ENCODE measurements at places on chromosomes 3 and 15.

DNA sequence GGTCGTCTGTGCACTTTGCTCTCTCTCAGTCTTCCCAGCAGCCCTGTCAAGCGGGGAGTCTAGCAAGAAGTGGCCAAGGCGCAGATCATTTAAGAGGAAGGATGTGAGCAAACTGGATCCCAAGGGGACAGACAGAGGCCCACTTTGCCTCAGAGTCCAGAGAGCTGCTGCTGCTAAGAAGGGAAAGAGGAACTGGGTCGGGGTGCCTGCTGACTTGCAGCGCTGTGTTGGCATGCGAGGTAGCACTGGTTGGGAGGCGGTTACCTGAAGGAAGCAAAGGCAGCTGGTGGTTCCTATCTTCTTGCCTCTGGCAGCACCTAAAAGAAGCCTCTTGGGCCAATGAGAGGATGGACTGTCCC is 28.1 kb downstream of the SMAD3 start:
- no peak for DNase-seq

DNA sequence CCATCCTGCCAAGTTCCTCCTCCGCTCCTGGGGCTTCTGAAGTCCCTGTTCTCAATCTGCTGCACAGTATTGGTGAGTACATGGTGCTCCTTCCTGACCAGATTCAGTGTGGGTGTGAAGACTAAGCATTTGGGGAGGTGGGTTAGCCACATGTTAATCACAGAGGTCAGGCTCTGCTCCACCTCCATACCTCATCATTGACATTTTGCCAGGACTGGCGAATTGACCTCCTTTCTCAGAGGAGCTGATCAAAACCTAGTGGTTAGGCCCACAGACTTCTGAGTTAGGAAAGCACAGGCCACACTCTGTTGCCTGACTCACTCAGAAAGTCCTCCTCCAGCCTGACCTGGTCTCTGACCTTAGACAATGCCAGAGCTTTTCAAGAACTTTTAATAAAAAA is 8.4 kb upstream of the RPS17 start:
- no peak for DNase-seq

DNA sequence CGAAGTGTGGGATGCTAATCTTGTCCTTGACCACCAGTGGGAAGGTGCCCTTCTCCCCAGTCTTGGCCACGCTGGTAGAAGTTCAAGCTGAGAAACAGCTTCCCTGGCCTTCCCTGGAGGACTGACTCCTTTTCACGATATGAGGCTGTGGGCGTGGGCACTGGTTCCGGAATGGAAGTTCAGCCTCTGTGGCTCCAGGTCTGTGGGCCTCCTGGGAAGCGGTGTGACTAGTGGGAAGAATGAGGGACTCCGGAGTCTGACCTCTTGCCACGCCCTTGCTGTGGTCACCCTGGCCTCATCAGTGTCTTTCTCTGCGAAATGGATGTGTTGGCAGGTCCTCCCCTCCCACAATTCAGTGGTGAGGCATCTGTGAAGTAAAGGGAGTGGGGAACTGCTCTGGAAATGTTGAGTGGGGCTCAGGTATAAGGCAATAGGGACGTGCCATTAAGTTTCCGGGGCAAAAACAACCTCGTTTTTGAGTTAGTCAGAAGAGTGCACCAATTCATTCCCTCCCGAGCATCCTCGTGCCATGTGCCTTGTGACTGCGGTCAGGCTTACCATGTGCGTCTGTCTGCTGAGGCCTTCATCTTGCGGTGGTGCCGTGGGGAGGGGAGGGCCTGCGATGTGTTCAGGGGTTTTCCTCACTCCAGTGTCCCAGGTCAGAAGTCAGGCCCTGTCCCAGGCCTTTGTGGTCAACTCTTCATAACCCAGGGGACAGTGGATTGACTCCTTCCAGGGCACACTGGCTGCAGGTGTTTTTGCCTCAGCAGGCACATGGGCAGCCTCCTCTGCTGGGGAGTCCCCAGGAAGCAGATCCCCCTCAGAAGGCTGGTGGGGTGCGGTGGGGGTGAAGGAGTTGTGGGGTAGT is 11.8 kb upstream of the SEC13 start:
- DNase-seq: no peak

DNA sequence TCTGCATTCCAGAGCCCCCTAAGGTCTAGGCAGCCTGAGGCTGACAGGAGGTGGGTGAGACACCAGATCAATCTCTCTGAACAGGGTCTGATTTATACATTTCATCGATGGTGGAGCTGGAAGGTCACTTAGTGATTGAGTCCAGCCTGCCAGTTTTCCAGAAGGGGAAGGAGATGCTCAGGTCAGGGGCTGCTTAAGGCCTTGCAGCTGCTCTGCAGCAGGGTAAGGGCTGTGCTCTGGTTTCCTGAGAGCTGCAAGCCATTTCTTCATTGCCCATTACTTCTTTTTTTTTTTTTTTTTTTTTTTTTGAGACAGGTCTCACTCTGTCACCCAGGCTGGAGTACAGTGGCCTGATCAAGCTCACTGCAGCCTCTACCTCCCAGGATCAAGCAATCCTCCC is 10.7 kb downstream of the TADA3 start:
- DNase-seq: no peak

DNA sequence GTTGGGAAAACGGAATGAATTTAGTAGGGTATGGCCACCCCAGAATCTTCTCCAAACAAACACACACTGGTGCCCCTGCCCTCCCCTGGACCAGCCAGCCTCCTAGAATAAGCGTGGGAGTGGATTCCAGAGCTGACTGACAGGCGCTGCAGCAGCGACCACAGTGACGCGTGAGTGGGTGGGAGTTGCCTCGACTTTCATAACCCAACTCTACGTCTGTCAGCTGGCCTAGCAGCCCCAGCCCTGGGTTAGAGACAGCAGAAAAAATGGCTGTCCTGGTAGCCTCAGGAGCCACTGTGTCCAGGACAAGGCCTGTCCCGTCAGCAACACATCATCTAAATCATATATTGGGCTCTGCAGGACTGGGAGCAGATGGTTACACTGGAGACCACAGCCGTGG is 10.0 kb downstream of the PLA2G4B start:
- DNase-seq: no peak

GRCh38 chr3:190585805-190586630 is 72.1 kb downstream of the IL1RAP start:
- DNase-seq: no peak

DNA sequence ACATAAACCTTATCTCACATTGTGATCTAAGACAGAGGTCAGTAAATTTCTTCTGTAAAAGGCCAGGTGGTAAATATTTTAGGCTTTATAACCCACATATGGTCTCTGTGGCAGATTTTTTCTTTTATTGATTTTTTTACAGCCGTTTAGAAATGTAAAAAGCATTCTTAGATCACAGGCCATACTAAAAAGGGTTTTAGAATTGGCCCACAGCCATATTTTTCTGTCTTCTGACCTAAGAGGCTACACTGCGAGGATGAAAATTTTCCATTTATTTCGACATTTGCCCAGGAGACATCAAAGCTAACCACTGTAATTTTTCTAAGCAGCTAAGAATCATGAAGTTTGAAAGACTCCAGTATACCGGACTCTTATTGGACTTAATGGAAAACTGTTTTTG is 377.2 kb upstream of the SGO1 start:
- no peak for DNase-seq

DNA sequence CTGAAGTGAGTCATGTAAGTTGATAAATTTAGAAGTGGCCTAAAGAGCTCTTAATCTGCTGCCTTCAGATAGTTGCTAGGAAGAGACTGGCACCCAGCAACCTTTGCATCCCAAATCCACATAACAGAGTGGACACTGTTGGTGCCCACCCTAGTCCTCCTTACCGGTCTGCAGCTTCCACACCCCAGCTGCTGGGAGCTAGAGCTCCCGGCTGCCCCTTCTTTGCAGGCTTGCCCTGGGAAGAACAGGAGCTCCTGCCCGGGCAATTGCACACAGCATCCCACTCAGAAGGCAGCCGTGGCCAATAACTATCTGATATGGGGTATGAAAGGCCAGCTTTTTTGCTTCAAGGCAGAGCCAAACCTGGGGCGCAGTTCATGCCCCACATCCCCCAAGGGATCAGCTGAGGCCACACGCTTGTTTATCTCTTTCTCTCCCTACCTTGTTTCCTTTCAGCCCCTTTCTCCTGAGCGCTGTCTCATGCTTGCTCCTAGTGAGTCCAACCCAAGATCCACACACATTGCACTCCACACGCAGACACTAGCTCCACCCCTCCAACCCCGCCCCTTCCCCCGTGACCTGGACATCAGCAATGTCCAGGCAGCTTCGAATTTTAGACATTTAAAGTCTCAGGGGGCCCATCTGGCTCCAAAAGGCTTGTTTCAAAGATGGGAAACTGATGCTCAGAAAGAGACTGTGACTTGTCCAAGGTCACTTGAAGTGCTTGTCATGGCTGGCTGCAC is 9.1 kb downstream of the ATP2B2 start:
- no peak for DNase-seq

- no peak for DNase-seq
Measured at GRCh38 chr3:191873736-191874135, 412.8 kb downstream of the PYDC2 start.

- DNase-seq: no peak
Measured at GRCh38 chr15:51108933-51109550, 14.3 kb upstream of the TNFAIP8L3 start.

GRCh38 chr3:190738636-190739155 is 123.8 kb downstream of the GMNC start:
- DNase-seq: no peak

DNA sequence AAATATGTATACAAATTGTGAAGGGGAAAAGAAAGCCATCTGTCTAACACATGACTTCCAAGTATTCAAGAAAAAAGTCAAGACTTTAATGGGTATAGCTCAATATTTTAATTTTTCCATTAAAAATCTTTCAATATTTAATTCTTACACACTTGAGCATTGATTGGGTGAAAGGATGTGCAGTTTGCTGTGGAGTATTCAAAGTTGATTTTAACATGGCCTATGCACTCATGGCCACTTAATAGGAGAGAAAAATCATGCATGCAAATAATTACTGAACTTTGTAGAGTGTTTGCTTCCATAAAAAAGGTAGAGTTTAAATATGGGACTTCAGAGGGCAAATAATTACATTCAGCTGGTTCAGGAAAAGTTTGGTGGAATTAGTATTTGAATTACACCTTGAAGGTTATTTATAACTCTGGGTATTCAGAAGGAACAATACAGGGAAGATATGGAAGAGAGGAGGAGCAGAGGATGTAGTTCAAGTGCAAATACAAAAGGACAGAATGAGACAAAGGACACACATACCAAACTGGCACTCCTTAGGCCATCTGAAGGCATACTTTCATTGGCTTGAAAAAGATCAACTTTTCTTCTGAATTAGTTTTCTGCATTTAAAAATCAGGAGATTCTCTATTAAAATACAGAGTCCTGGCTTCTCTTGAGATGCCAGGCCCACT is 90.1 kb downstream of the OTOL1 start:
- no peak for DNase-seq

DNA sequence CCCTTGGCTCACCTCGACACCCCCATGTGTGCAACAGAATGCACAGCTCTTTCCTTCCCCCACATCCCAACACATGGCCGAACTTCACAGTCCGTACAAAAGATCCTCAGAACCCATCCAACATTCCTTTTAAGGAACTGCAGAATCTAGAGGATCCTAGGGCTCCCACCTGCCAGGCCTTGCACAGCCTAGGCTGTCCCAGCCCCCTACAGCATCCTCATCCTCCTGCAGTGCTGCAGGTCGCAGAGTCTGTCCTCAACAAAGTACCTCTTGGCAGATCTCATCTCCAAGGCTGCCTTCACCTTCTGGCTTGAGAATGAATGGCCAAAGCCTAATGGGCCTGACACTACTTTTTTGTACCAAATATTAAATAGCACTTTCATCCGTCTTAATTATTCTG is 19.8 kb downstream of the PRR23E start:
- no peak for DNase-seq

GRCh38 chr3:123262868-123263267 is 61.1 kb downstream of the SEC22A start:
- DNase-seq: no peak

GRCh38 chr15:60822403-60822802 is 343.5 kb upstream of the ICE2 start:
- no peak for DNase-seq

DNA sequence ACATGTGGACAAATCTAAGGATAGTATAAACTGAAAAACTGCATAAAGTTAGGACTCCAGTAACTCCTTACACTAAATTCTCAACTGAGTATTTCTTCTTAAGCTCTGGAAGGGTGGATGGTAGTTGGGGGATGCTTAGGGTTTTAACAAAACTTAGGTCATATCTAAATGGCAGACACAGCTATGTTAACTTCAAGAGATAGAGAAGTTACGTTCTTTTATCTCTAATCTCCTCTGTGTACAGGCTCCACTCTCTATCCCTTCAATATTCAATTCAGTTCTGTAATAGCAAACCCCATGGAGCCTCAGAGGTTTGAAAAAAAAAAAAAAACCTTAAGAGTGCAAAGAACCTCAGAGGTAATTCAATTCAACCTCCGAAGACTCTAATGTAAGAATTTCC is 3.1 kb downstream of the CMTM6 start:
- DNase-seq: no peak

DNA sequence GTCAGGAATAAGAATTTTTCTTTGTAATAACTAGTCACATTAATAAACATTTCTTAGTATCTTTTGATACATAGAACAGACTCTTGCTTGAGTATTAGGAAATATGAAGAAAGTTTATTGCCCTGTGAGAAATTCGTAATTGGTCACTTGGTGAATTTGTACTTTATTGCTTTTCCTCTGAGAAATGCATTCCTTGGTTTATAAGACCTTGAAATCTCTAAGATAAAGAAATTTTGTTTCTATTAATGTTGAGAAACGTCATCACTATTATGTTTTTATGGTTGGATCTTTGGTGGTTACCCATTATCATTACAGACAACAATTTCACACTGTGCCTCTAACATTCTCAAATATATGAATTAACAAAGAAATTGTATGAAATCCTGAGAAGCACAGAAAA is 652.0 kb upstream of the NECTIN3 start:
- no peak for DNase-seq

- no peak for DNase-seq
Measured at GRCh38 chr15:73802431-73803041, 49.4 kb upstream of the INSYN1 start.

DNA sequence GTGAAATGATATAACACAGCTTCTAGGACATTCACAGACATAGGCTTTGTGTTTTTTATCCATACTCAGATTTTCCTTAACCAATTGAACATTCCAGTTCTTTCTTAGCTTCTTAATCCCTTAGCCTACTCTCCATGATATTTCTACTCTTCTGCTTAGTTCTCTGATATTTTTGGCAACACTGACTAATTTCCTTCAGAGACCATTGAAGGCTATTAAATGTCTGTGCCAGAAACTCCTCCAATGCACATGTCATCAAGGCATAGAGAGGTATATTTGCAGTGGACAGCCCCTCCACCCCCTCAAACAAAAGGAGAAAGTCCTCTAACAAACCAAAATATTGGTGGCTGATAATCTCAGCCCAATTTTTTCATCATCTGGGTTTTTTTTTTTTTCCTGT is 105.9 kb upstream of the TSC22D2 start:
- DNase-seq: no peak

Measured in NCI-H748 treated with DMSO at 0.1 percent for 48 hours (cell line).